Aortic smooth muscle cell (primary cell): ENCODE measurements at places on chromosomes 4 and X. TPM values are rescaled to one million over a fixed set of nuclear protein-coding genes. Genes with fewer than 3 reads are reported as not detected.

The GPRIN3 gene
- total RNA-seq = 0.19 and 0.53 TPM in 2 replicates

The CHRNA9 gene
- total RNA-seq = under 0.01 TPM in 1 of 2 replicates, not detected in the other

The SNX12 gene
- 73.9 and 74.1 TPM in 2 replicates for total RNA-seq

The STK32B gene
- 4.1 and 4.6 TPM in 2 replicates for total RNA-seq

The SMIM10L2A gene
- 0.12 and 0.26 TPM in 2 replicates for total RNA-seq
